ENCODE measurements at places on chromosomes 4 and X.

GRCh38 chrX:24603191-24603590 is 44.0 kb downstream of the PCYT1B start:
- no peaks in the 10 kb centered on the region for H3K36me3 ChIP-seq
- H3K4me1 ChIP-seq, result no peaks in the 10 kb centered on the region
- no peak for DNase-seq
- no peaks in the 10 kb centered on the region for H3K27me3 ChIP-seq

DNA sequence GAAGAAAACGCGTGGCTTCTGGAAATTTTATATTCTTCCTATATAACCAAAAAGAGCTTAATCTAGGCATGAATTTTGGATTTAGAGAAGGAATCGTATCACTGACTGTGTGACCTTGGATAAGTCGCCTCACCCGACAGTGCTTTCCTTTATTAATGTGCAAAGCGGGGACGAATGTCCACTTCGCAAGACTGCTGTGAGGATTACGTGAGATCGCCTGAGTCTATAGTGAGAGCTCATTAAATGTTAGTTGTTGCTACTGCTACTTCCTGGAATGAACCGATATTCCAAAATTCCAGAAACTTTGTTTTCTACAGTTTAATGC is 448 bp upstream of the TBC1D8B start:
- no peaks in the 10 kb centered on the region for H3K27me3 ChIP-seq
- no peaks in the 10 kb centered on the region for H3K36me3 ChIP-seq

DNA sequence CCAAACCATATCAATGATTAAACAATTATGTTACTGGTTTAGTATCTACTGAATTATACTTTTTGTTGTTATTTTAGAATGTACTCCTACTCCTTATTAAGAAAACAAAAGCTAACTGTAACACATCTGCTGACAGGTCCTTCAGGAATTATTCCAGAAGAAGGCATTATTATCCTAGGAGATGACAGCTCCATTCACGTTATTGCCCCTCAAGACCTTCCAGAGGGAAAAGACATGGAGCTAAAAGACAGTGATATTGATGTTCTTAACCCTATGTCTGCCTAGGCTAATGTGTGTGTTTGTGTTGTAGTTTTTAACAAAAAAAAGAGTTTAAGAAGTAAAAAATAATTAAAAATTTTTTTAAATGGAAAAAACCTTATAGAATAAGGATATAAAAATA is 206.8 kb upstream of the KLHL4 start:
- no peak overlapping the region for H3K27ac ChIP-seq
- no peaks in the 10 kb centered on the region for H3K4me1 ChIP-seq
- no peak overlapping the region for H3K4me3 ChIP-seq

GRCh38 chr4:153645183-153645582 is 38.9 kb upstream of the TLR2 start:
- no peak overlapping the region for H3K4me3 ChIP-seq
- H3K4me1 ChIP-seq, result no peaks in the 10 kb centered on the region
- no peak for DNase-seq
- H3K27ac ChIP-seq, result no peak overlapping the region

GRCh38 chr4:181659876-181660275 is 583.3 kb upstream of the TENM3 start:
- no peaks in the 10 kb centered on the region for H3K36me3 ChIP-seq
- H3K4me1 ChIP-seq, result peaks cover 35% of the 10 kb centered on the region
- no peaks in the 10 kb centered on the region for H3K27me3 ChIP-seq
- DNase-seq, result no peak

GRCh38 chrX:104370089-104370488 is 115.4 kb upstream of the ESX1 start:
- DNase-seq, result no peak
- H3K27ac ChIP-seq, result no peak overlapping the region
- H3K4me1 ChIP-seq, result no peaks in the 10 kb centered on the region
- no peaks in the 10 kb centered on the region for H3K27me3 ChIP-seq
- H3K4me3 ChIP-seq, result no peak overlapping the region

DNA sequence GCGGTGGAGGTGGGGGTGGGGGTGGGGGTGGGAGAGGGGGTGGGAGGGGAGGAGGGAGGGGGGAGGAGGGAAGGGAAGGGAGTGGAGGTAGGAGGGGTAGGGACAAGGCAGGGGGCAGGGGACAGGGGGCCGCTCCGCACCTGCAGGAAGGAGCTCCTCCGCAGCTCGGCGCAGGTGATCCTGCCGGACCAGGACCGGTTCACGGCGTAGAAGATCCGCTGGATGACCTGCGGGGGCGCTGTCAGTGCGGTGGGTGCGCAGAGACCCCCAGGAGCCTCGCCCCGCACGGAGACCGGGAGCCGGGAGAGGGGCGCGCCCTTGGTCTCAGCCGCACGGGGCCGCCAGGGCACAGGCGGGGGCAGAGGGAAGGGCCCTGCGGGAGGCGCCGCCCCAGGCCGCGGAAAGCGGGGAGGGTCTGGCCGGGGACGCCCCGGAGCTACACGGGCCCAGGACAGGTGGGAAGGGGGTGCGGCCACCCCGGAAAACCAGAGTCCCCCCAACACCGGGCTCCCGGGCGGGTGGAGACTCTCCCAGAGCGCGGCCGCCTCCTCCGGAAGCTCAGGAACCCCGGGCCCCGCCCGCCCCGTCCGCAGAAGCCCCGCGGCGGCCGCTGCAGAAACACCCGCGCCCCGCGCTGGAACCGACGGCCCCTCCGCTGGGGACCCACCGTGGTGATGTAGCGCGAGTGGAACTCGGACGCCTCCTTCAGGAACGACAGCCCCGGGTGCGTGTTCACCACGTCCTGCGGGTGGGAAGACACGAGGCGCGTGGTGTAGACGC is 27.6 kb upstream of the GTPBP6 start:
- H3K4me1 ChIP-seq, result no peaks in the 10 kb centered on the region
- no peak overlapping the region for H3K4me3 ChIP-seq
- H3K27me3 ChIP-seq, result no peaks in the 10 kb centered on the region
- H3K36me3 ChIP-seq, result no peaks in the 10 kb centered on the region
- H3K27ac ChIP-seq, result no peak overlapping the region

DNA sequence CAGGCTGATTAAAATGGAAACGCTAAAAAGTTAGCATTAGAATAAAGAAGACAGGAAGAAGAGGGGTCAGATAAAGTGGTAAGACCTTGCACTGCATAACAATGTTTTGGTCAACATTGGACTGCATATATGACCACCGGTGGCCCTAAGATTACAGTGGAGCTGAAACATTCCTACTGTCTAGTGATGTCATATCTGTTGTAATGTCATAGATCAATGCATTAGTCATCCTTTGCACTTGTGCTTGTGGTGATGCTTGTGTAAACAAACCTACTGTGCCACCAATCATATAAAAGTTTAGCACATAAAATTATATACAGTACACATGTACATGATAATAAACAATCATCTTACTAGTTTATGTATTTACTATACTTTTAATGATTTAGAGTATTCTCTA is 73.0 kb downstream of the TMEM165 start:
- H3K4me1 ChIP-seq, result no peaks in the 10 kb centered on the region
- H3K27me3 ChIP-seq, result no peaks in the 10 kb centered on the region
- DNase-seq, result peak; percentile 82
- H3K4me3 ChIP-seq, result no peak overlapping the region

GRCh38 chrX:138026211-138026610 is 460.3 kb downstream of the ZIC3 start:
- no peaks in the 10 kb centered on the region for H3K27me3 ChIP-seq
- DNase-seq, result no peak
- H3K36me3 ChIP-seq, result no peaks in the 10 kb centered on the region
- H3K4me3 ChIP-seq, result no peak overlapping the region
- no peaks in the 10 kb centered on the region for H3K4me1 ChIP-seq

GRCh38 chr4:152299553-152299952 is 236.3 kb downstream of the FBXW7 start:
- H3K4me3 ChIP-seq, result no peak overlapping the region
- H3K4me1 ChIP-seq, result no peaks in the 10 kb centered on the region
- H3K27me3 ChIP-seq, result peaks cover 11% of the 10 kb centered on the region
- no peak for DNase-seq
- no peak overlapping the region for H3K27ac ChIP-seq

DNA sequence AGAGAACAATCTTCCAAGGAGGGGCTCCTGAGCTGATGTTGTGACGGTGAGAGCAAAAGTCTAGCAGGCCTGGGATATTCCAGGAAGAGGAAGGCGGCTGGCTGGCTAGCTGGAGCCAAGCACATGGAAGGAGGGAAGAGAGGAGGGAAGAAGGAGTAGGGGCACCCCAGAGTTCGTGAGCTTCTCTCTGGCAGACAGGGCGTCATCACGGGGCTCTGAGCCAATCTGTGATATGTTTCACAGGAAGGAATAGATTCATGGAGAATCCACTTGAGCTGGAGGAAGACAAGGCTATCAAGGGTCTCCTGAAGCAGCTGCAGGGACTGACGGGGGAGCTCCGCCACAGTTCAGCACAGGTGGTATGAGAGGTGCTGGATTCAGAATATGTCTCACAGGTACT is 73.6 kb downstream of the DHRSX start:
- H3K36me3 ChIP-seq, result peaks cover 8% of the 10 kb centered on the region
- no peak overlapping the region for H3K4me3 ChIP-seq
- H3K27ac ChIP-seq, result no peak overlapping the region
- H3K27me3 ChIP-seq, result no peaks in the 10 kb centered on the region
- no peak for DNase-seq

DNA sequence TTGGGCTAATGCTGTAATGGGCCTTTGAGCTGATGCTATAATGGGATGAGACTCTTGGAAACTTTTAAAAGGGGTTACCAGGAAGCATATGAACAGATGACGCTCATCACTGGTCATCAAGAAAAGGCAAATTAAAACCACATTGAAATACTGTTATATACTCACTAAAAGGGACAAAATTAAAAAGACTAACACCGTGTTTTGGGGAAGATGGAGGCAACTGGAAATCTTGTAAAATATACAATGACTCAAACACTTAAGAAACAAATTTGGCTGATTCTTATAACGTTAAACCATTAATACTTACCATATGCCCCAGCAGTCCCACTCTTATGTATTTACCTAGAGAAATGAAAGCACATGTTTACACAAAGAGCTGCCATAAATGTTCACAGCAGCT is 207.2 kb upstream of the GPRIN3 start:
- H3K27me3 ChIP-seq, result peaks cover 5% of the 10 kb centered on the region
- DNase-seq, result no peak
- no peak overlapping the region for H3K27ac ChIP-seq

DNA sequence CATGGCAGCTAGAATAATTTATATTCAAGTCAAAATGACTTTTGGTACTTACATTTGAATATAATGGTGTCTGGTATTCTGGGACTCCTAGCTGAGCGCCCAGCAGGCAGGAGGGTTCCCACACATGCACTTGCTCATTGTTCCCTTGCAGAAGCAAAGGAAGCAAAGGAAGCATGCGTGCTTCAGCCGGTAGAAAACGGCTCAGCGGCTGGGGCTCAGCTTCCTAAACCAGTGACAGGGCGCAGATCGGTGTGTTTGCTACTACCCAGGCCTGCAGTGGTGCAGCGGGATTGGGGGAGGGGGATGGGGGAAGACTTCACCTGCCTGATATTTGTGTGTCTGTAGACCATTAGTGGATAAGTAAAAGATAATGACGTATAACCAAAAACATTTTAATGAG is 978.3 kb upstream of the TENM3 start:
- DNase-seq, result no peak
- no peaks in the 10 kb centered on the region for H3K36me3 ChIP-seq
- no peaks in the 10 kb centered on the region for H3K4me1 ChIP-seq
- no peak overlapping the region for H3K4me3 ChIP-seq
- no peak overlapping the region for H3K27ac ChIP-seq

DNA sequence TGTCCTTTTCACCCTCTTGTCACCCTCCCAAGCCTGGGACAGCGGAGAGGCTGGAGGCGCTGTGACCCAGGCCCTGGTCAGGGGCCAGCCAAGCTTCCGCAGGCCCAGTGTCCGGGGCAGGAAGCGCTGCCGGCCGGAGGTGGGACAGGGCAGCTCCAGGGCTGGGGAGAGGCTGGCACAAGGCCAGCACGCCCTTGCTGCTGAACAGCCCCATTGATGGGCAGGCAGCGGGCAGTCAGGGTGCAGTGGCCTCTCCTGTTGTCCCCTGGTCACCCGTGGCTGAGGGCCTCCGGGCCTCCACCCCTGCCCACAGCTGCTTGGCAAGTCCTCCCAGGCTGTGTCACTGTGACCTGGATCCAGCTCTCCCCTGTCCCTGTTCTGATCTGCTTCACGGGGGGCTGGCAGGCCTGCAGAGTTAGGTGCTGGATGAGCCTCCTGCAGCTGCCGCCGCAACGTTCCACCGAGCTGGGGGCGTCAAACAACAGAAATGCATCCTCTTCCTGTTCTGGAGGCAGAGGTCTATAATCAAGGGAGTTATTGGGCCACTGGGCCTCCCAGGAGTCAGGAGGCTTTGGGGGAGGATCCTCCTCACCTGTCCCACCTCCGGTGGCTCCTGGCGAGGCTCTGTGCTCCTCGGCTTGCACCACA is 107.9 kb downstream of the PSAPL1 start:
- H3K27ac ChIP-seq, result no peak overlapping the region
- no peaks in the 10 kb centered on the region for H3K36me3 ChIP-seq
- no peak overlapping the region for H3K4me3 ChIP-seq
- H3K27me3 ChIP-seq, result no peaks in the 10 kb centered on the region
- no peak for DNase-seq

DNA sequence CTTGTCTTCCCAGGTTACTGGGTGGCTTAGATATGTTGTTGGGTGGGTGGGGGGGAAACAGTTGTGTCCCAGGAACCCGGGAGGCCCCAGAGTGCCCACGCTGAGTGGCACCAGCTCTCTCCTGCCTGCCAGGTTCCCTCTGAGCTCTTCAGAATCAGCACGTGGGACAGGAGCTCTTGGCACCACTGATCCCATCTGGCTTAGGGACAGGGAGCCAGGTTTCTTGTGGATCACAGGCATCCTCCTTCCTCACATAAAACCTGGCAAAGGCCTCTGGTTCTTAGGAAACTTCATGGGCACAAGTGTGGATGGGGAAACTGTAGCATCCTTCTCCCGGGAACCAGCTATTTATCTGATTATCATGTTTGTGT is 3.4 kb downstream of the GPR78 start:
- no peak overlapping the region for H3K27ac ChIP-seq
- H3K4me1 ChIP-seq, result no peaks in the 10 kb centered on the region
- no peaks in the 10 kb centered on the region for H3K36me3 ChIP-seq
- no peak overlapping the region for H3K4me3 ChIP-seq

GRCh38 chrX:2261831-2262667 is 238.7 kb downstream of the DHRSX start:
- H3K4me1 ChIP-seq, result no peaks in the 10 kb centered on the region
- DNase-seq, result peak; percentile 10
- H3K36me3 ChIP-seq, result no peaks in the 10 kb centered on the region
- no peak overlapping the region for H3K27ac ChIP-seq

- no peaks in the 10 kb centered on the region for H3K27me3 ChIP-seq
- H3K36me3 ChIP-seq, result no peaks in the 10 kb centered on the region
- no peak overlapping the region for H3K4me3 ChIP-seq
- no peak for DNase-seq
Measured at GRCh38 chrX:148672517-148672916, 172.1 kb downstream of the AFF2 start.
